ENCODE measurements at places on chromosomes 12 and 14. TPM values are rescaled to one million over a fixed set of nuclear protein-coding genes. Genes with fewer than 3 reads are reported as not detected.

GPATCH2L gene
- total RNA-seq: 38.1 TPM

SLC17A8 gene
- total RNA-seq: not detected

BEST3 gene
- 1.6 TPM for total RNA-seq

LRIG3 gene
- total RNA-seq: 9.5 TPM

MYF6 gene
- total RNA-seq: not detected

TUNAR gene
- total RNA-seq: not detected

PSMC1 gene
- 425 TPM for total RNA-seq

CYP46A1 gene
- not detected for total RNA-seq

MANSC4 gene
- total RNA-seq: not detected

GTF2H3 gene
- 63.1 TPM for total RNA-seq

CALM1 gene
- 285 TPM for total RNA-seq

KRT75 gene
- not detected for total RNA-seq

AKAP3 gene
- total RNA-seq: 0.40 TPM

DNA sequence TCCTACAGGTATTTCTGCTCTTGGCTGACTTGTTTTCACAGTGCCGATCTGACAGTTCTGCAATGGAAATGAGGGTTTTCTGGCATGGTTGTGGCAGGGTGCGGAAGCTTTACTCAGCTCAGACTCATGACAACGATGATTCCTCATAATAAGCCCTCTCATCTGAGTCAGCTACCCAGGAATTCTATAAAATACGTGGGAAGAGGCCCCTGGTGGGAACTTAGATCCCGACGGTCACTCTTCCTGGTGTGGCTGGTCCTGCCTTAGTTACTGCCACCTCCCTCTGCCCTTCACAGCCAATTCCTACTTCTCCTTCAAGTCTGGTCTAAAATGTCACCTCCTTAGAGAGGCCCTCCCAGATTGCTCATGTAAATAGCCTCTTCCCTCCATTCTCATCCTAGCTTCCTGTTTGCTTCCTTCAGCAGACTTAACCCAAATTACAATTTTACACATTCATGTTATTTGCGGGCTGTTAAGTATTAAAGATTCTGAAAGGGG, 104.2 kb upstream of the MAP1LC3B2 start:
- peak; percentile 99 for DNase-seq

DNA sequence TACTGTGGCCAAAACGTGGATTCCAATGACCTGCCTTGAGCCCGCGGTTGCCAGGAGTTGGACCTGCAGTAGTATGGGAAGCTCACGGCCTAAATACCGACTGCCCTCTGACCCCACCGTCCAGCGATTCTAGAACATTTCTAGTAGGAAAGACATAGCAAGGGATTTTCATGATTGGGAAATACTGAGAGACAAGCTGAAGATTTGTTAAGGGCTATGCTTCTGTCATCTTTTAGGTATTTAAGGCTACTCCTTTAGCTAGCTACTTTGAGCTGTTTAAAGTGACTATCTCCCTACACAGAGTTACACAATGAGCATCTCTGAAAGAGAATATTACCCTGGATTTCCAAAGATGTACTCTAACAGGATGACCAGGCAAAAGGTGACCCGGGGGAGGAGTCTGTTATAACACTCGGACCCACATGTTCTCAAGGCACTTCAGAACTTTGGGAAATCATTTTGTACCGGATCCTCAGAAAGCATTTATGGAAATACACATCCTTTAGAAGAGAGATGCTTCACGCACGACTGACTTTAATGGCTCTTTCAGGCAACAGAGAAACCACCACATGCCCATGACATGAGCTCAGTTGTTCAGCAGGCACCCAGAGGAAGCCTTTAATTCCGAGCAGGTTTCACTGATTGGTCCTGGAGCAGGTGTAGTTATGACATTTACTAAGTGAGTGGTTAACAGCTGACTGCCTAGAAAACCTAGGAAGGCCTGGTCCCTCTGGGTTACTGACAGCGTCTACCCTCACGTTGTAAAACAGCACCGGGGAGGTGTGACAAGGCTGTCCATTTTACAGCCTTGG, 4.2 kb downstream of the BAG5 start:
- no peak for DNase-seq

DNA sequence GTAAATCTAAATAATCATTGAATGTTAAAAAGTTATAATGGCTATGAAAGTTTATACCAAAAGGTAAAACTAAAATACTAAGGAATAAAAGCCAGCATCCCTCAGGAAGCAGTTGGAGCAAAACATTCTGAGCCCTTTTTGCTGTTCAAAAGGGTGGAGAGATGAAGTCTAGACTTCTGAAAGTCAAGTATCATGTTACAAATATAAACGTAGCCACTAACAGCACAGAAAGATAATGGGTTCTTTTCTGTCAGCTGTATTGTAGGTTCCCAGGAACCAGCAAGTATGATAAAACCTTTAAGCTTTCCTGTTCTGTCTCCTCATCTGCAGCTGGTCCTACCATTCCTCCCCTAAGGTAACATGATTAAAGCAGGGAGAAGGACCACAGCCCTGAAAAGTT, 16.4 kb upstream of the PLD4 start:
- no peak for DNase-seq

DNA sequence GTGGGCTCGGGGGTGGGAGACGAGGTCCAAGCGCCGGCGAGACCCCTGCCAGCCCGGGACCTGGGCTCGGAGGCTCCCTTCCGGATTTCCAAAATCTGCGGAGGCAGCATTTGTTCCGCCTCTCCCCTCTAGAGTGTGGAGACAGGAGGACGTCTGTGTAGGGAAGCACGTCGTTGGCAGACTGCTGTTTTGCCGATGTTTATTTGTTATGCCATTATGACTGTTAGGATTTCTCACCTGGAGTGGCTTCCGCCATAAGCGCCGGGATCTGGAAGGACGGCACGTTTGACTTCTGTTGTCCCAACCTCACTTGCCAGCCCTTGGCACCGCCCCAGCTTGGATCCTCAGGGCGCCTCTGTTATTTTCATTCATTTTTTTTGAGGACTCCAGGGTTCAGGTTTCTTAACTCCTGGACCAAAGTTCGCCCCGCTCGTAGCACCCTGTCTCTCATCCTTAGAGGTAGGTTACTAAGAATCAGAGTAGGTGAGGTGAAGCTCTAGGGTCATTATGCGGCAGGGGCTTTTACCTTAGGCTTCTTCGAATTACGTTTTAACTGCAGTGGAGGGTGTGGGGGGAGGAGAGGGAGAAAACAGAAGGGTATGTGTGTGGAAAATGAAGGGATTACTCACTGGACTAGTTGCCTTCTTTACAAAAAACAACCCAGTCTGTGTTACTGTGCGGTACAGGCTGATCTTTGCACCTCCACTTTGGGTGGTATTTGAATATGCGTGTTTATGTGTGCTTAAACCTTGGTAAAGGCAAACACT, 547 bp upstream of the PYGL start:
- DNase-seq: peak; percentile 59

DNA sequence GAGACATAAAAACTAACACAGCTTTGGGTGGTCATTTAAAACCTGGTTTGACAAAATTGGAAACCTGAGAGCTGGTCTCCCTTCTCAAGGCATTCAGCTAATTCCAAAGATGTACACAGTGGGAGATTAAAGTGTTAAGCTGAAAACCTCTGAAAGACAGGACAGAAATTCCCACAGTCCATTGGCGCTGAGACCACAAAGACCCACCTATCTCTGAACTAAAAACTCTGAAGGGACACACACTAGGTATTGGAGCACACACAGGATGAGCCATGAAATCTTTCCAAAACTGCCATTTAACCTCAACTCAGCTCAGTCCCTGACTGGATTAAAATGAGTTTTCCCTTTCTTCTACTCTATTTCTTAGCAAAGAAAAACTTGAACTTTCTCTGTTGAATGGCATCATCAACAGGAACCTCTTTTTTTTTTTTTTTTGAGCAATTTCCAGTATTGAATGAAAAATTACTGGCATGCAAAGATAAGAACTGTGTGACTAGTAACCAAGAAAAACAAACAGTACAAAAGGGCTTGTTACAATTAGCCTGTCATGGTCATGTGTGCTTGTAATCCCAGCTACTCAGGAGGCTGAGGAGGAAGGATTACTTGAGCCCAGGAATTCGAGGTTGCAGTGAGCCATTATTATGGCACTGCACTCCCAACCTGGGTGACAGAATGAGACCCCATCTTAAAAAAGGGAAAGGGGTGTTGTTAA, 82.4 kb downstream of the IPO8 start:
- peak; percentile 15 for DNase-seq

- DNase-seq: no peak
Observed at GRCh38 chr12:33589576-33590114, 150.0 kb upstream of the SYT10 start.

- no peak for DNase-seq
Observed at GRCh38 chr12:128388461-128389000, 121.6 kb downstream of the TMEM132C start.

GRCh38 chr14:75147423-75148071, 20.7 kb upstream of the NEK9 start:
- DNase-seq: no peak

DNA sequence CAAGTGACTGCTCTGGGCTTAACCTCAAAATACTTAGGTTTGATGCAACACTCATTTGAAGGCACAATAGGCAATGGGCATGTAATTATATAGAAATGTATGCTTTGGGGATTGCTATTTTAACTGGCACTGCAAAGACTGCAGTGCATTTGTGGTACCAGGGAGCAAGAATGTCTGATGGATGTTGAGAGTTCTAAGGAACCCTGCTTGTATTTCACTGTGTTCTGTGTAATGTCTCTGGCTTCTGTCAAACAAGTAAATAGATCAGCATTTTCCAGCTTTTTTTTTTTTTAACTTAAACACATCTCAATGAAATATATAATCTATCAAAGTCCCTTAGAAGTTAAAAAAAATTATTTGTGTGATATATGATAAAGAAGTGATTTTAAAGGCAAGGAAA, 94.8 kb upstream of the ATP2B1 start:
- no peak for DNase-seq

DNA sequence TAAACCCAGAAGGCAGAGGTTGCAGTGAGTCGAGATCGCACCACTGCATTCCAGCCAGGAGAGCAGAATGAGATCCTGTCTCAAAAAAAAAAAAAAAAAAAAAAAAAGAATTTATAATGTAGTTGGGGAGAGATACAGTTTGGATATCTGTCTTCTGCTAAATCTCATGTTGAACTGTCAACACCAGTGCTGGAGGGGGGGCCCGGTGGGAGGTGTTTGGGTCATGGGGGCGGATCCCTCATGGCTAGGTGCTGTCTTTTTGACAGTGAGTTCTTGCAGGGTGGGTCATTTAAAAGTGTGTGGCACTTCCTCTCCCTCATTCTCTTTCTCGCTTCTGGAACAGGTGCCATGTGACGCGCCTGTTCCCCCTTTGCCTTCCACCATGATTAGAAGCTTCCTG, 32.8 kb downstream of the CLIP1 start:
- DNase-seq: no peak

GRCh38 chr12:32399370-32400113, at the start of gene FGD4:
Gene FGD4, plus strand, starts transcription at chr12:32399558.
- DNase-seq: peak; percentile 83

DNA sequence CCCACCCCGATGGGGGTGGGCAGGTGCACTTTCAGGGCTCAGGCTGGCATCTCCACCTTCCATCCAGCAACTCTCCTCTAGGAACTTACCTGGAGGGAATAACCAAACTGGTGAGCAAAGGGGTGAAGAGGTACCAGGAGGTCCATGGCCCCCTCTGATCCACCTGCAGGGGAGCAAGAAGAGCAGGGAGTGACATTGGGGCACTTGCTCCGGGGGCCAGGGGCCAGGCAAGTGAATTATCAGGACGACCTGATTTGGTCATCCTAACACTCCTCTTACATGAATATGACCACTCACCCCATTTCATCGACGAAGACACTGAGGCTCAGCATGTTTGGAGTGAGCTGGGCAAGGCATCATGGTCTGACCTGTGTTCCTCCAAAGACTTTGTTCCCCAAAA, 6.0 kb downstream of the DIO3 start:
- DNase-seq: no peak

- DNase-seq: no peak
Observed at GRCh38 chr14:60184905-60185555, 19.8 kb upstream of the DHRS7 start.

DNA sequence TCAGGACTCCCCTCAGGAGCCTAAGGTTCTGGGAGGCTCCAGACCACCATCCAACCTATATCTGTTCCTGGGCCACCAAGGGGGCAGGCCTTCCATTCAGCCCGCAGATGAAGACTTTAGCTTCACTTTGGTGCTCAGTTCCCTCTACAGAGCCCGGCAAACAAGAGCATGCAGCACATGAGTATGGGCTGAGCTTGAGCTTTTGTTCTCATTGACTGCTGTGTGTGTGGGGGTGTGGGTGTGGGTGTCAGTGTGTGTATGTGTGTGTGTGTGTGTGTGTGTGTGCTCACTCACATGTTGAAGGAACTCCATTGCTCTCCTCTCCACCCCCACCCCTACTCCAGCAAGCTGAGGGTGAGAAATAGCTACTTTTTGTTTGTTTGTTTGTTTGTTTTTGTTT, 219.1 kb downstream of the ZFP36L1 start:
- DNase-seq: no peak

GRCh38 chr14:95320078-95320895, 579 bp upstream of the CLMN start:
- DNase-seq: no peak

DNA sequence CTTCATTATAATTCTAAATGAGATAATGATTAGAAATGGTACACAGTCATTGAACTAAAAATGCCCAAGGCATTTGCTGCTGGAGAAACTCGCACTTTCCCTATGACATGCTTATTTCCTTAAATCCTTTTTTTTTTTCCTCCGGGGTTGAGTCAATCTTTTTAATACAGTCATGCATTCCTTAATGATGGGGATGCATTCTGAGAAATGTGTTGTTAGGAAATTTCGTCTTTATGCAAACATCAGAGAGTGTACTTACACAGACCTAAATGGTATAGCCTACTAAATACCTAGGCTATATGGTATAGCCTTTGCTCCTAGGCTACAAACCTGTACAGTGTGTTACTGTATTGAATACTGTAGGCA, 29.8 kb upstream of the DACT1 start:
- peak; percentile 42 for DNase-seq

- no peak for DNase-seq
Observed at GRCh38 chr14:61649283-61649682, 46.0 kb upstream of the HIF1A start.

- no peak for DNase-seq
Observed at GRCh38 chr12:67892259-67893021, 96.8 kb upstream of the IFNG-AS1 start.

DNA sequence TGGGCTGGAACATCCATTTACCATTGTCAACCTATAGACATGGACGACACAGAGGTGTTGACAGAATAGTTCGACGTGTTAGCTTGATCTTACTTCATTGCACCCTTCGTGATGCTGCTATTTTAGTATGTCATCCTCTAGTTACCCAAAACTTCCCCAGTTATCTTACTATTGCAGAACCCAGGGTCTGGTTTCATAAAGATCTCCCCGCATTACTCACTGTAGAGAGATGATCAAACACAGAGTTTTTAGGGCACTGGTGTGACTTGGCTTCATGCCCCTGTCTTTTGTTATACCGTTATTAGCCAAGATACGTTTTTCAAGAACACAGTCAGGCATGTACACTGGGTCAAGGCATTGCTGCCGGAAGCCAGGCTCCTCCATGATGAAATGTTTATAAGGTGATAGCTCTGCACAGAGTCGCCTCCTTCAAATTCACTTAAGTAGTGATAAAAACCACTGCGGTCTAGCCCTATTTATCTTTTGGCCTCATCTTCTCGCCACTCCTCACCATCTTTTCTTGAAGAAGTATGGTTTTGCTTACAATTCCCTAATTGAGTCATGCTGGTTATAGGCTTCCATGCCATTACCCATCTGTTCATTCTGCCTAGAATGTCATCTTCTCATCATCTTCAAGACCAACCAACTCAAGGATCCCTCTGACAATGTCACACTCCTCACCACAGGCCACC, 1127.9 kb downstream of the VRK1 start:
- DNase-seq: no peak

GRCh38 chr12:126385785-126386184, 1320.5 kb downstream of the AACS start:
- DNase-seq: peak; percentile 77

GRCh38 chr12:54933376-54933775, 51.2 kb downstream of the TESPA1 start:
- peak; percentile 88 for DNase-seq

Data from HT1080 (cell line).